HuH-7.5 (cell line): ENCODE measurements at places on chromosomes 7 and 10.

GRCh38 chr7:18016547-18017444, 10.8 kb downstream of the PRPS1L1 start:
- DNase-seq = no peak

DNA sequence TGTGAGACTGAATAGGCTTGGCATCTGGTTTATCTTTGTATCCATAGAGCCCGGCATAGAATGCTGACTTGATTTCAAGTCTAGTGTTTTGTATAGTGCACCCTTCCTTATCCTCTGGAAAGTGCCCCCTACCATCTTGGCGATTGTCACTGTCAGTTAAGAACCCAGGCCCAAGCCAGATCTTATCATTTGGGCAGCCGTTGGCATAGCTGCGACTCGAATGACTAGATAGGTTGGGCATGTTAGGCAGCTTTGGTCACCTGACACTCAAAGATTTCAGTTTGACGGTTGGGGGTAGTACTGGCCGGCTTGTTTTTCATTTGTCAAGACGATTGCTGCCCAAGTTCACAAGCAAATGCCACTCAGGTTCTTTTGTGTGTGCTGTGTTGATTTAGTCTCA, 6.6 kb downstream of the NIPSNAP2 start:
- DNase-seq = no peak

DNA sequence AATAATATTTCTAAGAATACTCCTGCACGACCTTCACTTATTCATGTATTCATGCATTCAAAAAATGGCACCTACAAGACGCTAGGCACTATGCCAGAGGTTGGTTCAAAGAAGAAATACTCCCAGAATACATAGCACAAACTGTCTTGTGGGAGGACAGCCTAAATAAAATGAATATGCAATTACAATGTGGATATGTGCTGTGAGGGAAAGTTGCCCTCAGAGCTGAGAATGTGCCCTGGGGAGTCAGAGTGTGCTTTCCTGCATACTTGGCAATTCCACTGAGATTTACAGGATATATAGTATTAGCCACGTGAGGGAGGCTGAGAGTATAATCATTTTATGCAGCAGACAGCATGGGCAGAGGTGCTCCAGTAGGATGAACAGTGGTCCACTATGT, 872.9 kb downstream of the GRID1 start:
- DNase-seq = no peak

- no peak for DNase-seq
These were observed 48.5 kb downstream of the MALRD1 start for GRCh38 chr10:19097151-19097550.

- DNase-seq = no peak
These were observed 8.1 kb downstream of the STK17A start for GRCh38 chr7:43590862-43591557.

- no peak for DNase-seq
These were observed 8.9 kb downstream of the COL17A1 start for GRCh38 chr10:104076743-104077160.

GRCh38 chr10:12340371-12340770, 9.0 kb upstream of the CAMK1D start:
- DNase-seq = no peak

- no peak for DNase-seq
These were observed 24.1 kb downstream of the MINDY4 start for GRCh38 chr7:30795161-30795948.

DNA sequence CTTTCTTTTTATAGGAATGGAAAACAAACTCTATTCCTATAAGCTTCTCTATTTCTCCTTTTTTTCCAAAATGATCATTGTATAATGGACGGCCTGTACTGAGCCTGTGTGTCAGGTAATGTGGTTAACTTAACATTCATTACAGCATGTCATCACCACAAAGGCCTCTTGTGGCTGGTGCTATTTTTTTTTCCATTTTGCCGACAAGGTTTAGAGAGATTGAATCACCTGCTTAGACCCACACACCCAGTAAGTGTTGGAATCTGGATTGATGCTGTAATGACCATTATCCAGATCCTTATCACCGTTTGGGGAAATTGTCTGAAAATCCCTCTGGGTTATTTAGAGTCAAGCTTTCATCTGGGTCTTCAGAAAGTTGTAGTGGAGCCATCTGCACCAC, 18.5 kb downstream of the AKR1B15 start:
- DNase-seq = no peak

DNA sequence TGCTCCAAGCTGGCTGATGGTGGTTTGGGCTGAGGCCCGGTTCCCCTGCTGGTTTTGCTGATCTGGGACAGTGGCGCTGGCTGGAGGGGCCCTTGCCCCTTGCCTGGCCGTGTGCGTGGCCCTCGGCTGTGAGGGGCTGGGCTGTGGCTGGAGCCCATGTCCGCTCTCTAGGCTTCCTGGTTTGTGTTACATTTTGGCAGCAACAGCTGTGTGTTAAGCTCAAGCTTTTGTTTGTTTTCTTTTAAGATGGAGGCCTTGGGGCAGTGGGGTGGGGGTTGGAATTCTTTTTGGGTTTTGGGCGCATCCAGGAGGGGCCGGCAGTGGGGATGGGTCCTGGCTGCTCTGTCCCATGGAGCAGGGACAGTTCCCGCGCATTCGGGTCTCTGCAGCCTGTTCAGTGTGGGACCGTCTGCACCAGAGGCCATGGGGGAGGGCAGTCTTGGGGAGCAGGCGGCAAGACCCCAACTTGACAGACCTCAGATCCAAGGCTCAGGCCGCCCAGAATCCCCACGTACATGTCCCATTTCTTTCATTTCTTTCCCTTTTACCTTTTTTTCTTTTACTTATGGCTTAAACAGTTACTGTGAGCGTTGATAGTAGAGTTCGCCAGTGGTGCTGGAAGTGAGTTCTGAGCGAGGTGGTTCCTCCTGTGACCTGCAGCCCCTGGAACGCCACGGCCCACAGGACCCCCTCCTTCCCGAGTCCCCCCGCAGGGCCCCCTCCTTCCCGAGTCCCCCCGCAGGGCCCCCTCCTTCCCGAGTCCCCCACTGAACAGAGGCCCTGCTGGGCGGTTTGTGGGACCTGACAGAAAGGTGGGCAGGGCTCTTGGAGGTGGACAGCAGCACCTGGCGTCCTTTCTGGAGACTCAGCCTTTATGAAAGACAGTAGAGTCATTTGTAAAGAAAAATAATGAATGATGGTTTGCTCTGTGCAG, 75.3 kb downstream of the INPP5A start:
- DNase-seq = no peak
